ENCODE measurements at places on chromosomes 7 and 10. TPM values are rescaled to one million over a fixed set of nuclear protein-coding genes. Genes with fewer than 3 reads are reported as not detected.

DNA sequence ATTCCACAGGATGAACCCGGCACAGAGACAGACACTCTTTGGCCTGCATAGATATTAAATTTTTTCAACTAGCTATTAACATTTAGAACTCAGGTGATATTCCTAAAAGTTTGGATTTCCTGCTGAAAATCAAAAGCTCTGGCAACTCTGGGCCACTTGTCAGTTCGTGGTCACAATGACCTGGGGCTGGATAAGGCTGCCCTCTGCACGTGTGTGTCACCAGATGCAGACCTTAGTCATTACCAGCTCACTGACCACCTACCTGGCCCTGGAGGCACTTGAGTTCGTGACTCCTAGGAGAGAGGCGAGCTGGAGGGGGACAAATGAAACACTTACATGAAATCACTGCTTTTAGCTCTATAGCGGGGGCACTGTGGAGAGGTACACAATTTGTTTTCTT is 126.5 kb downstream of the HIPK2 start:
- no peak overlapping the region for H3K27ac ChIP-seq
- H3K4me3 ChIP-seq = no peak overlapping the region
- H3K36me3 ChIP-seq = no peaks in the 10 kb centered on the region

- DNase-seq = no peak
- peaks cover 10% of the 10 kb centered on the region for H3K4me1 ChIP-seq
- no peak overlapping the region for H3K4me3 ChIP-seq
- H3K27ac ChIP-seq = no peak overlapping the region
- no peaks in the 10 kb centered on the region for H3K27me3 ChIP-seq
- no peaks in the 10 kb centered on the region for H3K36me3 ChIP-seq
Measured at GRCh38 chr7:23285657-23286646, 13.2 kb upstream of the MALSU1 start.

PHKG1 gene
- total RNA-seq = 1.2 TPM

GRCh38 chr10:124798781-124799180 is 2.8 kb upstream of the ABRAXAS2 start:
- peaks cover 10% of the 10 kb centered on the region for H3K4me1 ChIP-seq
- no peak for DNase-seq
- no peaks in the 10 kb centered on the region for H3K36me3 ChIP-seq
- no peaks in the 10 kb centered on the region for H3K27me3 ChIP-seq
- no peak overlapping the region for H3K4me3 ChIP-seq

- DNase-seq = no peak
- H3K27me3 ChIP-seq = no peaks in the 10 kb centered on the region
- no peak overlapping the region for H3K4me3 ChIP-seq
Measured at GRCh38 chr7:66110856-66111255, 3.8 kb upstream of the CRCP start.
